Kidney epithelial cell (primary cell): ENCODE measurements at places on chromosomes 7 and 10.

DNA sequence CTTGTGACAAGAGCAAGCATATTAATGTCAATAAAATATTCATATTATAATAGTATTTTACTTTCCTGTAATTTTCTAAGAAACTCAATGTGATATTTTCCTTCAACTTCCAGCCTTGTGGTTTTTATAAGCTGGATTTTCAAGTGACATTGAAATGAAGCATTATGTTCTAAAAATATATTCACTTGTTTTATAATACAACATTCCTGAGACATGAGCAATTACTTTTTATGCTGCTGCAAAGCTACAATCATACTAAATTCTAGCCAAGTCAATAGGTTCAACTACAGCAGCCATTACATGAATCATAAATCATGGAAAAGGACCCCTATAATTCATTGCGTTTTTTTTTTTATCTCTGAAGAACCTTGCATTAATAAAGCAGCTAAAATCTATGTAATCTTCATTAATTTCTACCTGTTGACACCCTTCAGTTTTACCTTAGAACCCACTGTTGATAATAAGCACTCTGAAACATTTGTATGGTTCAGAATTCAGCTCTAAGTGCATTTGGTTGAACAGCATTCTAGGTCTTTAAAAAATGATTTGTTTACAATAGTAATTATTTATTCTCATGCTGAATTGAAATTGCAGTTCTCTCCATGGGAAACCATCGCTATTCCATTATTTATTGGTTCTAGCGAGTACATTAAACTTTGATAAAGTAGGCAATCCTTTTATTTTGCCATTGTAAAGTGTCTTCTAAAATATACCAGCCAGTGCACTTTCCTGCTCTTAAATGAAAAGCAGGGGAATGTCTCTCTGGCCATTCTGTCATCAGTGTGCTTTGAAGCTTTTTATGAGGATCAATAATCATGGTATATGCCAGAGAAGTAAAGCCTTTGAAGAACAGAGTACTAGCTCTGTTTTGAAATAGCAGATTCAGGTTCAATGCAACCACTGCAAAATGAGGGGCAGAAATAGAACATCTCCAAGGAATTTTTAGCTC lies 132.6 kb downstream of the GNAT3 start:
- DNase-seq, result no peak

DNA sequence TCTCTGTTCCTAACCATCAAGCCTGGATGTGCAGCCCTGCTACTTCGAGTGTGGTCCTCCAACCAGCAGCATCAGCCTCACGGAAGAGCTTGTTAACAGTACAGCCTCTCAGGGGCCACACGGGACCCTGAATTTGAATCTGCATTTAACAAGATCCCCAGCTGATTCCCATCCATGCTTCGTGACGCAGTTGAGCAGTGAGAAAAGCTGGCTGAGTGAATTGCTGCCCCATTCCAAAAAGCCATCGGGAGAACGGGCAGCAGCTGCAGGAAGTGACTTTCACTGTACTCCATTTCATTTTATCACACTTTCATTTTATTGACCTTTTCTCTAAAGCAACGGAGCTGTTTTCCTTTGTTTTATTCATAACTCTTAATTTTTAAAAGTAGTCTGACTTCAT lies 22.5 kb downstream of the FAM171A1 start:
- DNase-seq, result no peak

DNA sequence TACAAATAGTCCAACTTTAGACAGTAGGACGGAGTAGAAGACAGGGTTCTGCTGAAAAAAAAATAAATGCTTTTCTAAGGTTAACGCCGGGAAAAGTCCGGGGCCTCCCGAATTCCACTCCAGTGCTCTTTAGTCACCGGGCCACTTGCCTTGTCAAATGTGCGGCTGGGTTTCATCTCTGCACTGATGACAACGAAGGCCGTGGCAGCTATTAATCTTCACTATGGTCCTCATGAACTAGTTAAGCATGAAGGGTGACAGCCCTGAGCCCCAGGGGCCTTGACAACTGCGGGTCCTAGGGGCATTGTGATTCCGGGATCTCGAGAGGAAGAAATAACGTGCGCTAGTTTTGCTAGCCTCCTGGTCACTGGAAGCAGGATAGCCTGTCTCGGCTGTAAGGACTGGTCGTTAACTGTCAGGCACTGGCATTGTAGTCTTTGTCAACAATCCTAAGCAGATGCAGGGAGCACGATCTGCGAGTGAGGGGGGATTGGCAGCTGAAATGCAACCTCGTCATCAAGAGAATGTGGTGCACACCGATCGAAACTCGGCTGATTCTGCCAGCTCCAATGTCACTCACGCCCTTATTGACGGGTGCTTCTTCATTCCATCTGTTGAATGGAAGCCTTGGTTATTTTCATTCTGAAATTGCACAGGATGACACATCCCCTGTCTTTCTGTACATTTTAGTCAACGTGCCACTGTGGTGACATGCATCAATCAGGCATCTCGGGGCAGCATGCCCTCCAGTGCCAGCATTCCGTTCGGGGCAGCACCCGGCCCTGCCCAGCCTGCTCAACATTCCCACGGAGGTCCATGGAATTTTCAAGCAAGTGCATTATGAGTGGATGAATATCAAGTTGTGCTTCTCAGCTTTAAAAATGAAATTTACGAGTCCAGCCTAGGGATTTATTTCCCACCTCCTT lies 51.6 kb upstream of the MGMT start:
- DNase-seq, result no peak

- no peak for DNase-seq
Measured at GRCh38 chr7:90944021-90944420, 320.2 kb upstream of the FZD1 start.

DNA sequence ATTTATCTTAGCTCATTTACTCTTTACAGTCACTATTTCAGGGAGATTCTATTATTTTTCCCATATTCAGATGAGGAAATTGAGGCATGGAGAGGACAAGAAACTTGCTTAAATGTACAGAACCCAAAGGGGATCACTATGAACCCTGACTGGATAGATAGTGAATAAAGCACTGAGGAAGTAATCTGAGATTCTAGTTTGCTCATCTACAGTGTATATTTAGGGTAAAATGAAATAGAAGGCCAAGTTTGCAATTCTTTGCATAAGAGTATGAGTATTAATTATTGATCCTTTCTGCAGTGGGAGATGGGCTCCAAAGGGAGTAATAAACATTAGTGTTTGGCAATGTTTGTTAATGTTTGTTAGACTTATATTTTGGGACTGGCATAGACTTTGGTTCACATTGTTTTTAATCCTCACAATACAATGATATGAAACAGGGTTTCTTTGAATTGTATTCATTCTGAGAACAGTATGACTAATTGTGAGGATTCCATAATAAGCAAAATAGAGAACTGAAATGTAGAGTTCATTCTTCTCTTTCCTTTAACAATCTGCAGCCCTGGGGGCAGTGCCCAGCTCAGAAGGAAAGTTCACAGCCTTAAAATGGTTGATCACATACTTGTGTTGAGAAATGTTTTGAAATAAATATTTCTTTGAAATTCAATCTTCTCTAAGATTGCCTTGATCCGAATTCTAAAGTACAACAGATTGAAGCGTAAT lies 131.0 kb upstream of the ZNF804B start:
- DNase-seq, result no peak
